CD4-positive, alpha-beta T cell treated with Interleukin-15 for 1 hour (primary cell): ENCODE measurements at places on chromosomes 7 and 10.

GRCh38 chr10:126904818-126905701 lies at the start of gene DOCK1:
Gene DOCK1, plus strand, starts transcription at chr10:126905428. Its CDS starts 90 bp downstream, at chr10:126905518.
- DNase-seq: no peak

- no peak for DNase-seq
Observed at GRCh38 chr10:92131275-92131820, 159.5 kb downstream of the CPEB3 start.

DNA sequence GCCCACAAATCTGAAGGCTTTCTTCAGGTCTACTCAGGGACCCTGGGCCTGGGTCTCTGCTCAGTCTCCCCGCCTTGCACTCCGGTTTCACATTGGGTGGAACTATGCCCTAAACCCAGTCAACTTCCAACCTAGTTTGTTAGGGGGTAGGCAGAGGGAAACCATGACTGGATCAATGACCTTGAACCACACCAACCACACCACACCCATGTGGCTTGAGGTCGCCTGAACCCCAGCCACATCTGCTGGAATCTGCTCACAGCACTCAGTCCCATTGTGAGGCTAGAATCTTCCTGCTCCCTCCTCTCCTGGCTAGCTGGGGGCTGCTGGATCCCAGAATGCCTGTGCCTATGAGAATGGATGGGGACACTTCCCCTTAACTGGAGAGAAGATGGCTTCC lies 17.9 kb downstream of the RFC2 start:
- DNase-seq: no peak

DNA sequence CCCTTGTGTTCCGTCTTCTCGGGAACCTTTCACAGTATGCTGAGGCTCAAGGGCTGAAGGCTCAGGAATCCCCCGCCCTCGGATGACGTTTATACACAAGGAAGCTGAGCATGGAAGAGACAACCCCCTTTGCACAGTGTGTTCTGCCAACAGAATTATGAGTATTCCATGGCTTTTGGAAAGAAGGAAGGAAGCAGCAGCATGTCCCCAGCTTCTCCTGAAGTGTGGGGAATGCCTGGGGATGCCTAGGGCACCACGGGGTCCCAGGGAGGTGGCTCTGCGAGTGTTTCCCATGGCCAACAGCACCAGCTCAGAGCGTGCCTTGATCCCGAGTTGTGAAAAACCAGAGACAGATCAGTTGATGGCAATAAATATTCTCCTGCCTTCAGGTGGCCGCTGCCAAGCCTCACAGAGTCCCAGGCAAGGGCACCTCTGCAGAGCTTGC lies 88.8 kb upstream of the DDC start:
- DNase-seq: no peak

DNA sequence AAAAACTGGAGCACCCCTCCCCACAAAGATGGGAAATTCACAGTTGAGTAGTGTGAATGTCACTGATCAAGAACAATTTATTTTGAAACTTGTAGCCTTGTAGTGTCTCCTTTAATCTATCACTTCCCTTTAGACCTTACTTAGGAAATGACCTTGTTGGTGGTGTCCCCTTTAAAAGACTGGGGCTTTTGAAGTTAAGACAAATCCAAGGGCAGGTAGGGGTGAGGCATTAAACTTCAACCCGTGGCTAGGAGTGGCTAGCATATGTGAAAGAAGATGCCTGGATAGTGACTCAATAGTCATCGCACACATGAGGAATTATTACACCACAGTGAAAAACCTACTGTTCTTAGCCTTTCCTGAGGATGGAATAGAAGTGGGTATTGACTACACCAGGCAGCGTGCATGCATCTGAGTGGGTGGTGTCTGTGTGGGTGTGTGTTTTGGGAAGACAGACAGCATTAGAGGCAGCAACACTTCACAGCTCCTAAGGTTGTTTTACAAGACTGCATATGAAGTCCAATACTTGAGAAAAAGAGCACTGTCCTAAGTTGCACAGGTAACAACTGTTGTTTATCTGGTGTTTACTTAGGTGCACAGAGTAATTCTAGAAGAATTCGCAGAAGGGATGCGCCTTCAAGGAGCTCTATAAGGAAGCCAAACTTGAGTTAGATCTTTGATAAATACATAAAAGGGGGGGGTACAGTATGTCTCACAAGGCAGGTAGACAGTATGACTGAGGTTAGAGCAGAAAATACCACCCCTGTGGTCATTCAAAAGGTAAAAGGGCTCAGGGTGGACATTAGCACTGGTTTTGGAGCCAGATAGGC lies 32.9 kb downstream of the ABLIM1 start:
- no peak for DNase-seq

GRCh38 chr7:80093349-80093748 lies 41.3 kb upstream of the GNAI1 start:
- DNase-seq: no peak

GRCh38 chr7:142024547-142024946 lies 28.9 kb downstream of the MGAM start:
- no peak for DNase-seq

GRCh38 chr7:32036557-32036956 lies 33.6 kb downstream of the PDE1C start:
- no peak for DNase-seq

- no peak for DNase-seq
Observed at GRCh38 chr7:96663457-96663856, 46.2 kb downstream of the SEM1 start.

DNA sequence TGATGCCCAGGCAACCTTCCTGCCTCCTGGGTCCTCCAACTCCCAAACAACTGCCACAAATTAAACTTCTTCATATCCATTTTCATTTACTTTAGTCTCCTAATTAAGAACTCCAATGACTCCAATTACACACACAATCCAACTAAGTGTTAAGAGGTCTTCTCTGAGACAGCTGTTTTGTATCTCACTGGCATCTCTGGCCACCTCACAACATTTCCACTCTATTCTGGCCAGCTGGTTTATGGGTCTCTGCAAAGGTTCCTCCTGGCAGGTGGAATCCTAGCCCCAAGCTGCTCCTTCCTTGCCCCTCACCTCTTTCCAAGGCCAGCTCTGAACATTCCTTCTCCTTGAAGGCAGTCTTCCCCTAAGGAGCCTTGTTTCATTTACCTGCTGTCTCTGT lies 123.1 kb upstream of the HPS1 start:
- DNase-seq: no peak

- no peak for DNase-seq
Observed at GRCh38 chr10:20334559-20334958, 518.3 kb downstream of the PLXDC2 start.
